ENCODE measurements at places on chromosomes 11 and 22.

DNA sequence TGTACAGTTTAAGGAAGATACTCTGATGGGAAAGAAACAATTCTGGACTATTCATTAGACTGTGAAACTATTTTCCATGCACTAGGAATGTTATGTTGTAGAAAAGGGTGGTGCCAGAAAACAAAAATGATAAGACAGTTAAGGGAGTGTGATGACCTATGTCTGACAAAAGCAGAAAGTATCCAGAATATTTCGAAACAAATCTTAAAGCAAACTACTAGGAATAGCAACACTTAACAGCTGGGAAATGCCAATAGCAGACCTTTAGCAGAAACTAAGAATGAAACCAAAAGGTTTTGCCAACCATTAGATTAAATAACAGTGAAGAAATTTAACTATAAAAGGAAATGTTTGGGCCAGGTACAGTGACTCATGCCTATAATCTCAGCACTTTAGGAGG, 3.3 kb upstream of the ARHGAP20 start:
- H3K36me3 ChIP-seq: no peaks in the 10 kb centered on the region
- H3K27me3 ChIP-seq: peaks cover 39% of the 10 kb centered on the region
- DNase-seq: no peak
- H3K27ac ChIP-seq: no peak overlapping the region
- no peak overlapping the region for H3K4me3 ChIP-seq

- H3K4me3 ChIP-seq: no peak overlapping the region
- H3K4me1 ChIP-seq: peaks cover 20% of the 10 kb centered on the region
- no peak for DNase-seq
- H3K36me3 ChIP-seq: peaks cover 4% of the 10 kb centered on the region
Observed at GRCh38 chr11:1514336-1515061, 27.9 kb upstream of the MOB2 start.

DNA sequence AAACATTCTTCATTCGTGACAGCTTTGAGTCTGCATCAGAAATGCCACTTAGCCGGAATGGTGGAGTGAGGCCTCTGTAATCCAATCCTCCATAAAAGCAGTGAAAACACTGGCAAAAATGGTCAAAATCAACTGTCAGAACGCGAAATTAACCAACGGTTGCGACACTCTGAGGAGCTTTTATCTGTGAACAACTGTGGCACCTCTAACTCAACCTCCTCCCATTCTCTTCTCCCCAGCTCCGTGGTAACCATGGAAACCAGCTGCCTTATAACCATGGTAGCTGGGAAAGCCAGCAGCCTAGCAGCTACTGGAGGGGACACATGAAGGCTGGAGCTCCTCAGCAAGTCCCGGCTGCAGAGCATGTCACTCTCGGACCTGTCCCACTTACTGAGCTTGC, 20.3 kb downstream of the AP2A2 start:
- no peak for DNase-seq
- no peaks in the 10 kb centered on the region for H3K27me3 ChIP-seq
- peaks cover 3% of the 10 kb centered on the region for H3K4me1 ChIP-seq
- H3K36me3 ChIP-seq: peaks cover 56% of the 10 kb centered on the region
- H3K4me3 ChIP-seq: no peak overlapping the region

DNA sequence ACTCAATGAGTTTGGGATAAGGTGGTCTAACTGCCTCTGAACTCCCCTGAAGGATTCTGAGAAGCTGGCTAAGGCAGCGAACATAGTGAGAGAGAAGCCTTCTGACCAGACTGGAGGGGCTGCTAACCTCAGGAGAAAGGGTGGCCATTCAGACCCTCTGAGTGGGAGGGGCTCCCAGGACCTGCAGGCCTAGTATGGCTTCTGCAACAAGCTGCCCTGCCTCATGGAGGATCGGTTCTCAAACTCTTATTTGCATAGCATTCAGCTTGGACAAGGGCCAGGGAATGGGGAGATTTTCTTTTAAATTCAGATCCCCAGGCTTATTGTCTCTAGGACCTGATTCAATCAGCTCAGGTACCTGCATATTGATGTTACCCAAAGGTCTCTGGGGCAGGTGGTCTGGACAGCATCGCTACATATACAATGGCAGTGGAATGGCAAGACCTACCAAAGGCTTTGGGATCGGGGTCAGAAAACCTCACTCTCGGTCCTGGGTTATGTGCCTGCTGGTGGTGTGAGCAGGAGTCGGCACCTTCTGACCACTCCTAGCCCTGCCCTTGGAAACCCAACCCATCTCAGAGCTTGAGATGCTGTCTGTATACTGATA, 599.1 kb downstream of the BRD1 start:
- H3K27ac ChIP-seq: no peak overlapping the region
- DNase-seq: peak; percentile 9
- no peaks in the 10 kb centered on the region for H3K27me3 ChIP-seq
- H3K4me3 ChIP-seq: no peak overlapping the region

DNA sequence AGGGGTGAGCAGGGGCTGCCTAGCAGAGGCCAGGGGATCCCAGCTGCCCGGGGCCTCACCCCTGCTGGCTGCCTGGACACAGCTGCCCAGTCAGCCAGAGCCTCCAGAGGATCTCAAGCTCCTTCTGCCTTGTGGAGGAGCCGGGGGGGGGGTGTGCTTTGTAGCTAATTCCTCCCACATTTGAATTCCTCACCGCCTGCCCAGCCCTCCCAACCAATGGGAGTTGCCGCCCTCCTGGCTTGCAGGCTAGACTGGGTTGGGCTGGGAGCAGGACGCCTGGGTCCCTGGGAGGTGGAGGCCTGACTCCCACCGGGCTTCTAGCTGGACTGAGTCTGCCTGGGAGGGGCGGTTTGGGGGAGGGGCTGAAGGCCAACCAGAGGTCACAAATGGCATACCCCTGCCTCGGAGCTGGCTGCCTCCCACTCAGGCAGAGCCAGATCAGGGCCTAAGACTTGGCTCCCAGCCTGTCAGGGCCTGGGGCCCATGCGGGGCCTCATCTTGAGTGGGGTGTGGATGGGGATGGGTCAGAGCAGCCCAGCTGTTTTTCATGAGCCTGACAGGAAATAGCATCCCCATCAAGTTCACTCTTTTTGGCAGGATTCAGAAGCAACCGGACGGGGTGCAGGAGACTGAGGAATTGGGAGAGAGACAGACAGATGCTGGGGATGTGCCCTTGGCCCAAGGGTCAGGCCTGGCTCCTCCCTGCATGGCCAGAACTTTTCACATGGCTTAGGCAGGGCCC, 29.2 kb upstream of the PDE2A start:
- no peaks in the 10 kb centered on the region for H3K4me1 ChIP-seq
- H3K36me3 ChIP-seq: peaks cover 67% of the 10 kb centered on the region
- no peak overlapping the region for H3K27ac ChIP-seq

- H3K27me3 ChIP-seq: peaks cover 9% of the 10 kb centered on the region
- H3K36me3 ChIP-seq: no peaks in the 10 kb centered on the region
- H3K4me3 ChIP-seq: no peak overlapping the region
- no peak overlapping the region for H3K27ac ChIP-seq
Observed at GRCh38 chr11:130188047-130188446, 28.5 kb downstream of the ST14 start.

DNA sequence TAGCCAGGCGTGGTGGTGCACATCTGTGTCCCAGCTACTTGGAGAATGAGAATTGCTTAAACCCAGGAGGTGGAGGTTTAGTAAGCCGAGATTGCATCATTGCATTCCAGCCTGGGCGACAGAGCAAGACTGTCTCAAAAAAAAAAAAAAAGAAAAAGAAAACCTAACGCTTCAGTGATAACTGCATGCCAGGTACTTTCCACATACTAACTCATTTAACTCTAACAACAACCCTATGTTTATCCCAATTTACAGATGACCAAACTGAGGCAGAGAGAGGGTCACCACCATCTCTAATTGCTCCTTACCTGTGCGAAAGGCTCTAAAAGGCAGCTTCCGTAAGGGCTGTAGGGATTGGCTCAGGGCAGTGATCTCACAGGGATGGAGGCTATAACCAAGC, 11.6 kb downstream of the PISD start:
- H3K4me1 ChIP-seq: peaks cover 45% of the 10 kb centered on the region
- H3K27ac ChIP-seq: no peak overlapping the region
- H3K27me3 ChIP-seq: no peaks in the 10 kb centered on the region
- no peak for DNase-seq
- H3K4me3 ChIP-seq: no peak overlapping the region

GRCh38 chr11:19218216-19218615, 16.4 kb upstream of the CSRP3 start:
- H3K4me1 ChIP-seq: peaks cover 3% of the 10 kb centered on the region
- DNase-seq: no peak
- peaks cover 18% of the 10 kb centered on the region for H3K27me3 ChIP-seq
- no peak overlapping the region for H3K27ac ChIP-seq

DNA sequence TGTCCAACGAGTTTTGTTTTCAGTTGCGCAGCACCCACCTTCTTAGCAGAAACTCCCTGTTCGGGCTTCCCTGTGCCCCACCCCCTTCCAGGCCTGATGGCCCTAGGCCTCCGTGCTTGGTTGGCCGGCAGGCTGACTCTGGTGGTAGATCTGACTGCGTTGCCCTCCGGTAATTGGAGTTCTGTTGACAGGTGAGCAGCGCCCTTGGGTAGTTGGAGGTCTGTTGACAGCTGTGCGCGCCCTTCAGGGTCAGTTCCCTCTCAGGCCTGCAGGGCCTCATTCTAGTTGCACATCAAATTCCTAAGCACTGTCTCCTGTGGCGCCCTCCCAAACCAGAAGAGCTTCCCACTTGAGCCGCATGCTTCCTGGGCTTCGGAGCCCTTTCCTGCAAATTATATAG, 776 bp downstream of the DGCR6 start:
- H3K27me3 ChIP-seq: no peaks in the 10 kb centered on the region
- no peaks in the 10 kb centered on the region for H3K36me3 ChIP-seq
- H3K4me3 ChIP-seq: no peak overlapping the region
- no peak overlapping the region for H3K27ac ChIP-seq
- H3K4me1 ChIP-seq: no peaks in the 10 kb centered on the region
- no peak for DNase-seq

GRCh38 chr11:80155412-80156017, 714.7 kb upstream of the TENM4 start:
- no peak overlapping the region for H3K4me3 ChIP-seq
- H3K4me1 ChIP-seq: no peaks in the 10 kb centered on the region
- no peak for DNase-seq
- no peaks in the 10 kb centered on the region for H3K27me3 ChIP-seq
- H3K27ac ChIP-seq: no peak overlapping the region
- no peaks in the 10 kb centered on the region for H3K36me3 ChIP-seq

DNA sequence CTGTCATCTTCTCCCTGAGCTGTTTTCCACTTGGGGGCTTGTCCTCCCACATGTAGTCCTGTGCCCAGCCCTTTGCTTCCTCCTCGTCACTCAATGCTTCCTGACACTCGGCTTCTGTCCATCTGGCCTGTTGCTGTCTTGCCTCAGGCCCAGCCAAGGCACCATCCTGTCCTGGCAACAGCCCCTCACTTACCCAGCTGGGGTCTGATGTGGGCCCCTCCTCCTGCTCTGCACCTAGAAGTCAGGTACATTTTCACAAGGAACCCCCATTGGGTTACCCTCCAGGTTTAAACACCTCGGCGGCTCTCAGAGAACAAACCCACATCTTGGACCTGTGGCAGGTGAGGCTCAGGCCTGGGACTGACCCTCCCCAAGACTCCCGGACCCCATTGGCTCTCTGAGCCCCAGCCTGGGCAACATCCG, 784.8 kb downstream of the TBC1D22A start:
- no peak for DNase-seq
- no peak overlapping the region for H3K4me3 ChIP-seq
- no peaks in the 10 kb centered on the region for H3K36me3 ChIP-seq

DNA sequence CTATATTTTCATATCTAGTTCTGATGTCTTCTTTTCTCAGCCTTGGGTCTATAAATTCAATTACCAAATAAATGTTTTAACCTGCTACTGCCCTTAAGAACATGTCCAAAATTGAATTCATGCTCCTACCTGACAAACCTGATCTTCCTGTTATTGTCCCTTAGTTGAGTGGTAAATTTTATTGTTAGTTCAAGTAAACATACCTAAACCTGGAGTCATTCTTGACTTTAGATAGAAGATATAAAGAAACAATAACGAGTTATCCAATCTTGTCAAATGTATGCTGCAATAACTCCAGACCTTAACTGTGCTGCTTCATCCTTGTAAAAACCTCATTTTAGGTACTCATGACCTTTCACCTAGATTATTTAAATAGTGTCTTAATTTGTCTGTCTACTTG, 34.6 kb upstream of the SC5D start:
- H3K36me3 ChIP-seq: peaks cover 3% of the 10 kb centered on the region
- H3K27ac ChIP-seq: no peak overlapping the region
- H3K4me1 ChIP-seq: no peaks in the 10 kb centered on the region
- no peak overlapping the region for H3K4me3 ChIP-seq

- H3K27ac ChIP-seq: no peak overlapping the region
- H3K27me3 ChIP-seq: peaks cover 13% of the 10 kb centered on the region
- H3K4me1 ChIP-seq: no peaks in the 10 kb centered on the region
- H3K4me3 ChIP-seq: no peak overlapping the region
- H3K36me3 ChIP-seq: no peaks in the 10 kb centered on the region
- DNase-seq: no peak
Observed at GRCh38 chr22:23375031-23375827, 194.9 kb downstream of the BCR start.

- DNase-seq: no peak
- H3K4me3 ChIP-seq: no peak overlapping the region
- no peaks in the 10 kb centered on the region for H3K27me3 ChIP-seq
- H3K27ac ChIP-seq: no peak overlapping the region
- peaks cover 2% of the 10 kb centered on the region for H3K4me1 ChIP-seq
- peaks cover 47% of the 10 kb centered on the region for H3K36me3 ChIP-seq
Observed at GRCh38 chr22:36267896-36268485, 15.1 kb downstream of the APOL1 start.

GRCh38 chr11:208917-209260, 1.4 kb downstream of the RIC8A start:
- no peaks in the 10 kb centered on the region for H3K27me3 ChIP-seq
- DNase-seq: no peak
- H3K36me3 ChIP-seq: peaks cover 68% of the 10 kb centered on the region

DNA sequence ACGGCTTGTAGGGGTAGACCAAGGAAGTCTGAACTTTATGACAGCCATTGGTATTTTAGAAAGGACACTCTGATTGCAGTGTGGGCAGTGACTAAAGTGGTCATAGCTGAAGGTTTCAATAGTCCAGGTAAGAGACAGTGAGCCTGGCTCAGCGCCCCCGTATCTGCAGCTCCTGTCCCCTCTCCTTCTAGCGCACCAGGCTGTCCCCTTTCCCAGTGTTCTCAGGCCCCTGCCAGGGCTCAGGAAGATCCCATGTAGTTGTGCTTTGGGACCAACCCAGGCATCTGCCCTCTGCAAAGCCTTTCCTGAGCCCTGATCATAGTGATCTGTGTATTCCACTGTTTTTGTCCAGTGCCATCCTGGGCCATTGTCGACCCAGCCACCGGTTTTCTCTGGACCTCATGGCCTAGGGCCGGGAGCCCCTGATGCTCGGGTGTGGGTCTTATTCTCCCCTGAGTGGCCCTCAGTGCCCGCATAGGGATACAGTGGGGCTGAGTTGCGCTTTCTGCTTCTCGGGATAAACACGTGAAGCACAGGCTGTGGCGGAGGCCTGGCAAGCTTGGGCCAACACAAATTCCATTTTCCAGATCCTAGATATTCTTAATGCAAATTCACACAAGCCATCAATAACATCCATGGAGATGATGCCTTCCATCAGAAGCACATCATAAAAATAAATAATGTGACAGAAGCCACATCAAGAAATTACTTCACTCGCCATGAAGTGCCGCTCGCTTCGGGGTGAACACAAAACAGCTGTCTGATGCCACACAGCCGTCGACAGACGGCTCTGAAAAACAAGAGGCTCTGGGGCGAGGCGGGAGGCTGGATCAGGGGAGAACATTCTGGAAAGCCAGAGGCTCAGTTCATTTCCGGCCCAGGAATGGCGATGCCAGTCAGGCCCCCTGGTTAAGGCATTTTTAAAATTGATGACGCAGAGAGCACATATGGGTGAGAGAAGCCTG, 805.0 kb downstream of the TBC1D22A start:
- no peaks in the 10 kb centered on the region for H3K4me1 ChIP-seq
- no peak for DNase-seq

Data from activated CD4-positive, alpha-beta memory T cell treated with anti-CD3 and anti-CD28 coated beads, Interleukin-2, amount 10 ng/mL, durations not matched to agents 7 days and 5 days (primary cell).